NCI-H1092 treated with DMSO at 0.1 percent for 48 hours (cell line): ENCODE measurements at places on chromosomes 11 and 22.

DNA sequence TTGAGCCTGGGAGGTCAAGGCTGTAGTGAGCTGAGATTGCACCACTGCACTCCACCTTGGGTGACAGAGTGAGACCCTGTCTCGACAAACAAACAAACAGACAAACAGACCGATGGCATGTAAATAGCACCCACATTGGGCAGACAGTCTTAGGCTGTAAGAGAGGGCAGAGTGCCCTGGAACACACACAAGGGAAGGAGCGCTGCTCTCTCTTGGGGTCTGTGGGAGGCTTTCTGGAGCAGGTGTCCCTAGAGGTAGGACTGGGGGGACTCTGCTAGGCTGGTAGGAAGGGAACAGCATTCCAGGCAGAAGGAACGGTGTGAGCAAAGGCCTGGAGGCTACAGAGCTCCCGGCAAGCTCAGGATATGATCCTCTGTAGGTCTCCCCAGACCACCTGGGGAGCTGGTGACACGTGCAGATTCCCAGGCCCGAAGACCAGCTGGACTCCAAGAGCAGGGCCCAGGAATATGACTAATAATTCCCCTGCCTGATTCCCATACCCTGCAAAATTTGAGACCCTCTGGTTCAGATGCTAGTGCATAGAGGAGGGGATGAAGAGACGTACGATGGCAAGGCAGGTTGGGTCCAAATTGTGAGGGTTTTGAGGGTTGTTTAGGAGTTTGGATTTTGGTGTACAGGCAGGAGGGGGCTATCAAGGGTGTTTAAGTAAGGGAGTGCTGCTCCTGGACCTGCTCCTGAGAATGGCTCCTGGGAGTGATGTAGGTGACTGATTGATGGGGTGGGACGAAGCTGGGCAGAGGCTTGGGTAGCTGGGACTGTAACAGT, 11.6 kb downstream of the SMIM38 start:
- DNase-seq = no peak

- DNase-seq = no peak
Measured at GRCh38 chr22:31945971-31946680, 1.8 kb downstream of the YWHAH start.

GRCh38 chr22:41447435-41448188, 1.0 kb upstream of the TOB2 start:
- DNase-seq = peak; percentile 76

- peak; percentile 9 for DNase-seq
Measured at GRCh38 chr22:35761037-35761436, 43.4 kb downstream of the APOL5 start.

DNA sequence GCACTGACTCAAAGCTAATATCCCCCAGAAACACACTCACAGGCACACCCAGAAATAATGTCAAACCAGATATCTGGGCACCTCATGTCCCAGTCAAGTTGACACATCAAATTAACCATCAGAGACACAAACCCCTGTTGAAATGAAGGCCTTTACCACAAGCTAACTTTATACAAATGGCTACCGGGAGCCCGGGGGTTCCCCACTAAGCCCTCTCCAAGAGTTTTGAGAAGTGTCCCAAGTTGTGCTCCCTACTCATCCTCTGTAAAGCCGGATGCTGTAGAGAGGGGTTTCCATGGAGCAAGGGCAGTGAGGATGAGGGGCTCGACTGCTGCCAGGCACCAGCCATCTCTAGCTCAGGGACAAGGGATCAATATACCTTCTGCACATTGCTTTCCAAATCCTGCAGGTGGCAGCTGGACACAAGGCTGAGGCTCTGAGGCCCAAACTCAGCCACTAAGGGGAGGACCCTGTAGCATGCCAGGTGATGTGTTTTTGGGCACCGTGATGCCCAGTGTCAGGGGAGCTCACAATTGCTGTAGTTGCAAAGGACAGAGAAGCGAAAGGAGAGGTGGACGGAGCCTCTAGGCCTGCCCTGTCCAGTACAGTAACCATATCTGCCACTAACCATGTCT, 145.7 kb downstream of the TTC17 start:
- DNase-seq = peak; percentile 9

DNA sequence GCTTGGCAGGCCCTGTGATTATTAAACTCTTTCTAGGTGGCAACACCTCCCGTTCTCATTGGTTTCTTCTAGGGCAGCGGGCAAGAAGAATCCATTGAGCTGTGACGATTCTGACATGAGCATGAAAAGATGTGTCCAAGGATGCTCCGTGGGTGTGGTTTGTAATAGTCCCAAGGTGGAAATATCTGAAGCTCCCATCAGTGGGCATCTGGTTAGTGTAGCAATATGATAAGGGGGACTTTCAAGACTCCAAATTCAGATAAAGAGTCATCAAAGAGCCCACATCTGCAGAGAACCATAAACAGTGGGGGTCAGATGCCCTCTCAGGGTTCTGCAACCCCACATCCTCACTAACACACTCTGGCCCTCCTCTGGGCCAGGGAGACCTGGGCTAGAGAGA, 42.6 kb downstream of the TST start:
- DNase-seq = no peak

DNA sequence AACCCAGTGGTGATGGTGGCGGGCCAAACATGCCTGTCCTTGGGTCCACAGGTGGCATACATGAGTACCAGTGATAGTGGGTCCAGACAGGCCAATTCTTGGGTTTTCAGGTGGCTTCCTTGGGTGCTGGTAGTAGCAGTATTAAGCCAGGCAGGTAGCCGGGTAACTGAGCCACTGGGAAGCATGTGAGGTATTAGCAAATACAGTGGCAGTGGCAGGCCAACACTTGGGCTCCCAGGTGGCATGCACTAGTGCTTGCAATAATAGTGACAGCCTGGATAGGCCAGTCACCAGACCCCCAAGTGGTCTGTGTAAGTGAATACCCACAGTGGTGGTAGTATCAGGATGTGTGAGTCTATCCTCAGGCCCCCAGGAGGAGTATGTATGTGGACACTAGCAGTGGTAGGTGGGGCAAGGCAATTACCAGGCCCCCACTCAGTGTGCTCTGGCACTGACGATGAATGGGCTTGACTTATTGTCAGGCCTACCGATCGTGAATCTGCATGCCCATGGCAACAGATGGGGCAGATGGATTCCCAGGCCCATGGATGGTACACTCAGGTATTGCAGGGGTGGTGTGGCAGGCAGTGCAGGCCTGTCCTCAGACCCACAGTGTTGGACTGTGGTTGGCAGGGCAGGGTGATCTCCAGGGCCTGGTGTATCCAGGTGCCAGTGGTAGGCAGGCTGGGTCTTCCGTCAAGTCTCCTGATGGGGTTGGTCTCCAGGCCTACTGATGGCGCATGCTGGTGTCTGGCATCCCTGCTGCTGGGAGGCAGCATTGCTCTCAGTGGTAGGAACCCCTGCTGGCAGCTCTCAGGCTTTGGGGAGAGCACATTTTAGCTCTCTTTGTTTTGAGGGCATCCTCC, 840.7 kb downstream of the FAM181B start:
- no peak for DNase-seq

DNA sequence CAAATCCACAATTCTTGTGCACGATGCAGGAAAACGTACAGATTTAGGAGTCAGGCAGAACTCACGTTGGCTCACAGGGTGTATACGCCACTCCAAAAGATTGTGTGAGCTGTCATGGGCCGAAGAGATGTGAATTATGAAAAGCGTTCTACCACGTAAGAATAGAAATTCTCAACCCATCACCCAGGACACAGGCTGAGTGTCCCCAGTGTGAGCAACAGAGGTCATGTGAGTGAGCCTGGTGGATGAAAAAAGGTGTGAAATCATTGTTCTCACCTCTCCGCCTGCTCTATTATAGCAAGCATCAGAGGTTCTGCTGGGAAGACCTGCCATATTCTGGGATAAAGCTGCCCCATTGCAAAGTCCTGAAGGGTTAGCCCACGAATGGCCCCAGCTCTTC, 235.0 kb downstream of the MN1 start:
- no peak for DNase-seq

DNA sequence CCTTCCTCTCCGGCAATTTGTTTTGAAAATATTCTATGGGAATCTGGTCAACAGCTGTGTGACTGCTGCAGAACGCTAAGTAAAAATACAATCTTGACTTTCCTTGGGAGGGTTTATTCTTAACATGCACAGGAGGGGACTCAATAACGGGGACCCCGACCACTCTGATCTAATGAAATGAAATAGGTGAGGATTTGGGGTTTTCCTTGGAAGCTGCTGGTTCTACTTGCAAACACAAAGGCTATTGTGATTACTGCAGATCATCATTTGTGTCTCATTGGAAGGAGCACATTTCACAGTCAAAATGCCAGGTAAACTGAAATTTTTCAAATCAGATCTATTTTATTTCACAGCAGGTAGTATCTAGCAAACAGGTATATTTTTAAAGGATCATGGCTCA, 366.1 kb downstream of the SHANK2 start:
- no peak for DNase-seq

DNA sequence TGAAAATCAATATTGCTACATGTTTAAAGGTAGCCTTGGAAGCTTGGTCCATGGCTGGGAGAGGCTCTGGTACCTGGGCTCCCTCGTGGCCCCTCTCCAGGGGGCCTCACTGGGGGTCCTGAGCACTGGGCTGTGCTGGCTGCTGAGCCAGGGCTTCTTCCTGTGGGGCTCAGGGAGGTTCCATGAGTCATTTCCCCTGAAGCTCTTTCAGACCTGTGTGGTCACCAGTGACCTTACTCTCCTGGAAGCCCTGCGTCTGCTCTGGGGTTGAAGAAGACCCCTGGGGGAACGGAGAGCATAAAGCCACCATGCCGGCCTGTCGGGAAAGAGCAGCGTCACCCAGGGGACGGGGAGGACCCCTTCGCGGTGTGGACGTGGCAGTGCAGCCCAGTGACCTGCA, 389.0 kb downstream of the TBC1D22A start:
- DNase-seq = no peak

GRCh38 chr11:70762810-70763209, 364.5 kb downstream of the CTTN start:
- no peak for DNase-seq

DNA sequence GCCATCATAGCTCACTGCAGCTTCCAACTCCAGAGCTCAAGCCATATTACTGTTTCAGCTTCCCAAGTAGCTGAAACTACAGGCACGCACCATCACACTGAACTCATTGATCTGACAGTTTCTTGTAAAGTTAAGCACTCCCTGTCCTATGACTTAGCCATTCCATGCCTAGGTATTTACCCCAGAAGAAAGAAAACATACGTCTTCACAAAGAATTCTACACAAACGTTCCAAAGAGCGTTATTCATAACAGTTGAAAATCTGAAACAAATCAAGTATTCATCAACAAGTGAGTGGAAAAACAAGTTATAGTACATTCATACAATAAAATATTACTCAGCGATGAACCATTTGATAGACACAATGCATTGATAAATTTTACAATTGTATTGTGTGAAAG, 7.8 kb upstream of the NLRP10 start:
- no peak for DNase-seq

- no peak for DNase-seq
Measured at GRCh38 chr11:27100534-27100933, 59.9 kb downstream of the BBOX1 start.

- no peak for DNase-seq
Measured at GRCh38 chr11:70528794-70529580, 130.7 kb downstream of the CTTN start.

- no peak for DNase-seq
Measured at GRCh38 chr11:102438311-102439062, 14.1 kb downstream of the TMEM123 start.

DNA sequence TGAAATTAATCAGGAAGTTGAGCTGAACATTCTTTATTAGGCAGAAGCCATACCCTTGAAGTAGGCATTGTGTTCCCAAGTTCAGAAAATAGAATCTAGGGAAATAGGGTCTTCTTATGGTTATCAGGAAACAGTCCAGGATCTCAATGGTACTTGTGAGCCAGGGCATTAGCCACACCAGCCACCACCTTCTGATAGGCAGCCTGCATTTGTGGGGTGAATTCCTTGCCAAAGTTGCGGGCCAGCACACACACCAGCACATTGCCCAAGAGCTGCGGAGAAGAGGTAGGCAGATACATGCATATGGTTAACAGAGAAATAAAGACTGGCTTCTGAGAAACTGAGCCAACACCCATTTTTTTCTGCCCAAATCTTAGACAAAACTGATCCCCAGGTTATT, 1.5 kb downstream of the HBD start:
- DNase-seq = no peak

DNA sequence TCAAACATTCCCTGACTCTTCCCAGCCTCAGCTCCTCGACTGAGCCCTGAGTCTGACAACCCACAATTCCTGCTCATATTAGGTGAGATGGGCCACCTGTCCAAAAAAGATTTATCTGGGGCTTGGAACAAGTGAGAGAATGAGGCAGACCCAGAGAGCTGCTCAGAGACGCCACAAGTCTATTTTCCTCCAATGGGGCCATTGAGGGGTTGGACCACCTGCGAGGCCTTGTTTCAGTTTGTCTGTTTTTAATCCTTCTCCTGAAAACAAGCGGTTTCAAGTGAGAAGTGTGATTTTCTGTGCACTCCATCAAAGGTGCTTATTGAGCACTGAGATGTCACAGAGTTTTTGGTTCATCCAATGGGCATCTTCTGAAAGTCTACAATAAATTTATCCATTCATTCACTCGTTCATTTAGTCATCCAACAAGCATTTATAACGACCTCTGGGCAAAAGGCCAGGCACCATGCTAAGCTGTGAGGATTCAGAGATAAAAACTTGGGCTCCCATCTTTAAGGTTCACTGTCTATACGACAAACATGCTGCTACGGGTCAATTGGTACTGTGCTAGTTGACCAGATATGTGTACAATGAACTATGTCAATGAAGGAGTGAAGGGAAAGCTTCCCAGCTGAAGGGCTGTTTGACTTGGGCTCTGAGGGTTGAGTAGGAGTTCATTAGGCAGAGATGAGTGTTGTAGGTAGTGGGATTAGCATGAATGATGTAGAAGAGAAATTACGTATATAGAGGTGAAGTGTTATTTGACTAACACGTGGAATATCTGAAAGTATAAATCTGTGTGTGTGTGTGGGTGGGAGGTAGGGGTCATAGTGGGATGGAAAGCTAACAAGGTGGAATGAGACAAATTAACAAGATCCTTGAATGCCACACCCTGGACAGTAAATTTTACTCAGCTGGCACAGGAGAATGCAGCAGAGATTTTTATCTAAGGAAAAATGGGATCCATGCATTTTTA, 168.9 kb downstream of the MIAT start:
- DNase-seq = no peak

GRCh38 chr22:24331468-24332440, 61.1 kb downstream of the SPECC1L start:
- no peak for DNase-seq

DNA sequence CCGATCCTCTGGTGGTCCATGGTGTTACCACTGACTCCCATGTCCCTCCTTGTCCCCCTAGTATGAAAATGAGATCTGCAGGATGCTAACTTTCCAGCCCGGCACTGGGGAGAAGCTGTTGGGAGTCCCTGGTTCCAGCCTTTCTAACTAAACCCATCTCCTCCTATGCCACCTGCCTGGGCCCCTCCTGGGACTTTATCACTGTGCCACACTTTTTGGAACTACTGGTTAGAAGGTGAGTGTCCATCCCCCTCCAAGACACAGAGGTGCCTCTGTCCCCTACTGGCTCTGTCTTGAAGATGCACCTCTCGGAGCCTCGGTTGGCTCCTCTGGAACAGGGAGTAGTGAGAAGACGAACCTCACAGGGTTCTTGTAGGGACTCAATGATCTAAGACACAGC, at the start of gene RGL4:
Gene RGL4, plus strand, starts transcription at position 301 of the 400 bp plus-strand sequence. CDS start 1,018 bp downstream, outside the sequence.
- no peak for DNase-seq
